ENCODE measurements at places on chromosomes 2 and 18.

DNA sequence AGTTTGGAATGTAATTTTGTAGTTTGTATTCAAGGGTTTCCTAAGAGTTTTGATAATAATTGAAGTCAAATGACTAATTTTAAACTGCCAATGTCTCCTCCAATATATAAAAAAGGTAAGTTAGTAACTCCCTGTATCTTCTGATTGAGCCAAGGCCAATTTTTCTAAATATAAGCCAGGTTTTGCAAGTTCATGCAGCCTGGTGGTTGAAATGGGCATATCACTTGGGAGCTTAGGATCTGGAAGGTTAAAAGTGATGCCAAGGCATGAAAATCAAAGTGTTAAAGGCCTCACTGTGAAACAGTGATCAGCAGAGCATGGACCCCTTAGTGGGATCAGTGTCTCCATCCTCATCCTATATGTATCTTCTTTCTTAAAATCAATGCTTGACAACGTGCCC lies 60.5 kb downstream of the MERTK start:
- no peak for DNase-seq

DNA sequence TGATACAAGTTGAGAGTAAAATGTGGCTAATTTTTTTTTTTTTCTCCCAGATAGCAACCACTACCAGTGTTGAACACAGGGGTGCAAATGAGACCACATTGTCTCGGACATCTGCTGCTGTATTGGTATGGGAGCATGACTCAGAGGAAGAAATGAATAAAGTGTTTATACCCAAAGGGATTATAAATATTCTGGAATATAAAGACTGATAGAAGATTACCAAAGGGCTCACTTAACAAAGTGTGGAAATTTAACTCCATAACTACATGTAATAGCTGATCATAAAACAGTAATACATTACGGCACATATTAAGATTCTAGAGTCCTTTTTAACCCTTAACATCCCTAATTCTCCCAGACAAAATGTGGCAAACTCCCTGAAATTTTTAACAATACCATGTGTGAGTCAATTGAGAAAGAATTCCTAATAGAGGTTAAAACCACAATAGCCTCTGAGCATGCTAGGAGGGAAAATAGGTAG lies 1023.0 kb upstream of the ACVR2A start:
- DNase-seq = no peak

DNA sequence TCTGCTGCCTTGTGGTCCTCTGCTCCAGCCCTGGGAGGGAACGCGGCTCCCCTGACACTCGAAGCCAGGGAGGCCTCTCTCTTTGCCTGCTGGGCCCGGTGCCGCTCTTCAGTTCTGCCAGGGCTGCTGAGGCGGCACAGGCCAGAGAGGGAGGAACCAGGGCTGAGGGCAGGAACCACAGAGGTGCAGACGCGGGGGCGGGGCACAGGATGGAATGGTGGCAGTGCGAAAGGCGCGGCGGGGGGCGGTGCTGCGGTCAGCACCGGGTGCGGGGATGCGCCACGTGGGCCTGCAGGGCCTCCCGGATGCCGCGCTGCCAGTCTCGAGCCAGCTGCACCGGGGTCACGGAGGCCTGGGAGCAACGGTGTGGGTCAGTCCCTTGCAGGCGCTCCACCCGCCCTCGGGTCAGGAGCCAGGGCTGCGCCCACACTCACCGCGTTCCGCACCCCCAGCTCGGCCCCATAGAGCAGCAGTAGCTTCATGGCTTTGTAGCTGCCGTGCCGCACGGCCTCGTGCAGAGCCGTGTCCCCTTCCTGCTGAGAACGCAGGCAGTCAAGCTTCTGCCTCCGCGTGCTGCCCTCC lies 4.4 kb downstream of the ANKRD23 start:
- no peak for DNase-seq

GRCh38 chr2:85806358-85807118 lies 52.7 kb downstream of the ATOH8 start:
- no peak for DNase-seq

GRCh38 chr2:104078431-104079157 lies 775.3 kb upstream of the POU3F3 start:
- DNase-seq = no peak

DNA sequence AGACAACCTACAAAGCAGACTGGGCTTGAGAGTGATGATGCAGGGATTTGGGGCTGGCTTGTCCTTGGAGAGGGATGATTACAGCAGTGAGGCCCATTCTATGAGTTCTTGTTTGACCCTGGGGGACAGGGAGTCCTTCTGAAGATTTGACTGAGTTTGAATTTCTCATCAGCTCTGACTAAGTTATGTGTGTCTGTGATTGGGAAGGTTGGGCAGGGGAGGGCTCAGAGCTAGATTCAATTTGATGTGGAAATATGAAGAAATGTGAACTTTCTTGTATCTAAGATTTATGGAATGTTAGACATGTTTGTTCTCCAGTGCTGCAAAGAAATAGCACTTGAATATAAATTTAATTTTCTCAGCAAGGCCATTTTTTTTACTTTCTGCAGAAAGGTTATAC lies 19.9 kb upstream of the IL1R2 start:
- no peak for DNase-seq

DNA sequence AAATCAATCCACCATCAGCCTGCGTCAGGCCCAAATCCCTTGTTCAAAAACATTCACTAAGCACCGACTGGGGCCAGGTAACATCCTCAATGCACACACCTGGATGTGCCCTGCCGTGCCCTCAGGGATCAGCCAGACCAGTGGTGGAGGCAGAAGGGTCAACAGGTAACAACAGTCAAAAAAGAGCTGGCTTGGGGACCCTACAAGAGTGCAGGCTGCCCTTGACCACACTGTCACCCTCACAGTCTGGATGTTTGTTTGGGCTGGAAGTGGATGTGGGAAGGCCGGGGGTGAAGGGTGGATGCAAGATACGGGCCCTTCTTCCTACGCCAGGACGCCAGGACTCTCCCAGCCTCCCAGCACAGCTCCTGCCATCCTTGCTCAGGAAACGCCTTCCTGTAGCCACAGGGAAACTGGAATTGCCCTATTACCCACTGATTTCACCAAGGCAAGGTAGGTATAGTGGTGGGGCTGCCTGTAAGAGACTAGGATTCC lies 2.7 kb downstream of the BIN1 start:
- DNase-seq = no peak

All from GM04503 (cell line).